Fibroblast of skin of left quadriceps (primary cell): ENCODE measurements at places on chromosomes 3 and 15.

- DNase-seq: no peak
Observed at GRCh38 chr3:26015752-26016151, 225.9 kb downstream of the OXSM start.

DNA sequence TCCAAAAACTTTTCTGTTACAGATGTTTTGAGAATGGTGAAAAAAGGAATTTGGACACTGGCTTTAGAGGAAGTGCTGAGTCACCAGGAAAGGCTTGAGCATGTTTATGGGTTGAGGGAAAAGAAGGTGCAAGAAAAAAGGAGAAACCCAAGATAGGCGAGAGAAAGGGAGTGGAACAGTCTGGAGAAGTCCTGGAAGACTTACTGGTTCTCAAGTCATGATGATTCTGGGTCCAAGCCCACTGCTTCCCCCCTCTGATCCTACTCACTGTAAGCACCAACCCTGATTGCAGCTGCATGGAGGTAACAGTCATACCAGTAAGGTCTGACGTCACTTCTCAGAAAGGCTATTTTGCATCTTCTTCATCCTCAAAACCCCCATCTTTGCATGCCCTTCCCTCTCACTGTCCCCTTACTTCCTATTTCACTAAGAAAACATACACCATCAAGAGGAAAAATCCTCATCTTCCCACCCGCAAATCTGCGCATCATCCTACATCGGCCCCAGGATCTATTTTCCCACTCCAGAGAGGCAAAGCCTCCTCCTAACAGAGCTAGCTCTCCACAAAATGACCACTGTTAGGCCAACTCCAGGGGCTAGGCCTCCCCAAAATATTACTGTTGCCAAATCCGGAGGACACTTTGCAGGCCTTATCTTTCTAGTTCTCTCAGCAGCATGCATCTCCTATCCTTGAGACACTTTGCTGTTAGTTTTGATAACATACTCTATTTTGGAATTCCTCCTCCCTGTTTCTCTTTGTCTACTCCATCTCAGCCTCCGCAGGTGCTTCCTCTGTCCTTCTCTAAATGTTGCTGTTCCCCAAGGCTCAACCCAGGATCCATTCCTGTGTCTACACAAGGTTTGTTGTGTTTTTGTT, 3.2 kb upstream of the ATP13A3 start:
- no peak for DNase-seq

DNA sequence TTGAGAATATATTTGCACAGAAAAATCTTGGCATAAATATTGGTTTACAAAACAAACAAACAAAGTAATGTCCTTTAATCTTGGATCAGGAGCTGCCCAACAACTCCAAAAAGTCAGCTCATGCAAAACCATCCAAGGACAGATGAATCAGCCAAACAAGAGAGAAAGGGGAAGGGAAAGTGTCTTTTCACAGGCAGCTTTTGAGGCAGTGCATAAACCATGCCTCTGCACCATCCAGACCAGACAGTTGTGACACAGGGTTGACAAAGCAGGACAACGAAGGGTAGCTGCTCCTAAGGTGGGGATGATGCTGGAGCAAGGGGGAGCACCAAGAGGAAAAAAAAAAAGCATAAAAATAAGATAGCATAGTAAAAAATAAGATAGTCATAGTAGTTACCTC, 8.7 kb downstream of the CD86 start:
- no peak for DNase-seq

GRCh38 chr3:63168179-63168578, 109.9 kb upstream of the SYNPR start:
- no peak for DNase-seq

DNA sequence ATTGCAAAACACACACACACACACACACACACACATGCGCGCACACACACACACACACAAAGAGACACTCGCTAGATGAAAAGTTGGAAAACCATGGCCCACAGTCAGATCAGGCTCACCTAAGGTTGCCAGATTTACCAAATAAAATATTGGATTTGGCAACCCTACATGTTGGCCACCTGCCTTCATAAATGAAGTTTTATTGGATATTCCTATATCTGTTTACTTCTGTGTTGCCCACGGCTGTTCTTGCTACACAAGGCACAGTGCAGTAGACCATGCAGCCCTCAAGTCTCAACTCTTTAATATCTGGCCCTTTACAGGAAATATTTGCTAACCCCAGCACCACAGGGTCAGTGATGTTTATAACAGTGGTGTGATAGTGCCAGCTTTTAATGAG, 445.0 kb upstream of the PROK2 start:
- DNase-seq: no peak
